ENCODE measurements at places on chromosomes 16 and 17.

GRCh38 chr17:47207143-47208067 lies 1.7 kb upstream of the MYL4 start:
- no peak for DNase-seq

- no peak for DNase-seq
These were observed 5.4 kb downstream of the PHKG2 start for GRCh38 chr16:30753596-30753995.

DNA sequence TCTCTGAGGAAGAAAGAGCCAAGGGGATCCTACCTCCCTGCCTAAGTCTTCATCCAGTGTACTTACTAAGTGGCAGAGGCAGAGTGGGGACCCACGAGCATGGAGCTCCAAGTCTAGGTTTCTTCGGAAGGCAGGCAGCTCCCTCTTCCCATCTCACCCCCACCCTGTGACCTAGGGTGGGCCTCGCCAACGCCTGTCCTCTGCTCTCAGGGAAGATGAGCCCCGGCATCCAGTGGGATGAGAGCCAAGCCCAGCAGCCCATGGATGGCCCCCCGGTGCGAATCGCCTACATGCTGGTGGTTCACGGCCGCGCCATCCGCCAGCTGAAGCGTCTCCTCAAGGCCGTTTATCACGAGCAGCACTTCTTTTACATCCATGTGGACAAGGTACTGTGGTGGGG lies 8.3 kb downstream of the XYLT2 start:
- DNase-seq: no peak

DNA sequence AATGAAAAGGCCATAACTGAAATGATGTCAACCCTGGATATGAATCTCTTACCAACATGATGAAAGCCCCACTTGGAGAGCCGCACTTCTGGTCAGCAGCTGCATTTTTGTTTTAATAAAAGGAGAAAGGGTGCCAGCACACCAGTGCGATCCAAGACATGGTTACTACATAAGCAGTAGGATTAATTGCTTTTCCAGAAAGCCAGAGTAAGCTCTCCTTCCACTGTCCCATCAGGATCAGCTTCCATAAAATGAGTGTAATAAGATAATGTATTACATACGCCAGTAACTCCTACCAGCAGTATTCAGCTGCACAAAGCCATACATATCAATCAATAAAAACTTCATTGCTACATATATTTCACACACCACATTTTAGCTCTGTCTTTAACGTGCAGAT lies 26.3 kb upstream of the NACA2 start:
- no peak for DNase-seq

GRCh38 chr17:16464303-16465051 lies 27.5 kb downstream of the LRRC75A start:
- no peak for DNase-seq

- DNase-seq: no peak
These were observed 6.1 kb downstream of the ABCC3 start for GRCh38 chr17:50640686-50641351.

DNA sequence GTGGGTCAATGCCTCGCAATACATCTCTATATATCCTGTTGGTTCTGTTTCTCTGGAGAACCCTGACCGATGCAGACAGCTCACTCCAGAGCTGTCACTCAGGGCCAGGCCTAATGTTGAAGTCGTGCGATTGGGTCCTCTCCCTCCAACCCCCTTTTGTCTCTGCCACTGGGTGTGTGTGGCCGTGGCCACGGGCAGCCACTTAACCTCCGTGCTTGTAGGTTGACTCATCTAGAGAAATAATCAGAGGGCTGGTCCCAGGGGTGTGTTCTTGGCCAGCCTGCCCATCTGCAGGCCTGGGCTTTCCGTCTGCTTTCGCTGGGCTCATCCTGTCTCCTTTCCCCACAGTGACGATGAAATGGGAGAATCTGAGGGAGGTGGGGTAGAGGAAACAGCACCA lies 7.4 kb downstream of the ADAD2 start:
- DNase-seq: no peak

DNA sequence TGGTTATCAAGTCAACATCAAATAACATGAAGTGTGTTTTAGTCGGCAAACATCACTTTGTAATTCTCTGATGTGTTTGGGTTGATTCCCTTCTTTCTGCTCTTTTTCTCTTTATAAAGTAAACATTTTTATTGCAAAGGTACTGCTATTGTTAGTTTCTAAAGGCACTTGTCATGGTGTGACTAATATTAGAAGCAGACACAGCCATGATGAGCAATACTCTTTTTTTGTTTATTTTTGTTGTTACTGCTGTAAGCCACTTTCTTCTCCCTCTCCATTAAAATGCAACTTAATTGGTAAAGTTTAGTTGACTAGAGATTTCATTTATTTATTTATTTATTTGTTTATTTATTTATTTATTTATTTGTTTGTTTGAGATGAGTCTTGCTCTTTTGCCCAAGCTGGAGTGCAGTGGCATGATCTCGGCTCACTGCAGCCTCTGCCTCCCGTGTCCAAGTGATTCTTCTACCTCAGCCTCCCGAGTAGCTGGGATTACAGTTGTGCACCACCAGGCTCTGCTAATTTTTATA lies 424.7 kb downstream of the WWOX start:
- DNase-seq: no peak

DNA sequence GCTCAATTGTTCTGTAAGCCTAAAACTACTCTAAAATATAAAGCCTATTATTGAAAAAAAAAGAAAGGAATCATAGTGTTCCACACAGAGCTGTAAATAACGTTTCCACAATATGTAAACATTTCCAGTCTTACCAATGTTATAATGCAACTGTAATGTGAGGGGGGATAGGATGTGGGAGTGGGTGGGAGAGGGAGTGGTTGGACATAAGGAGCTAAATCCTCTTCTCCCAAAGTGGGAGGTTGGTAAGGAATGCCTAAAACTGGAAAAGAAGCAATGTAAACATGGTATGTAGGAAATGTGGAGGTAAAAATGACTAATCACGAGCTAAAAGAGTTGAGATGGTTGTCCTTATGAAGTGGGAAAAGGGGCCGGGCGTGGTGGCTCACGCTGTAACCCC lies 17.6 kb upstream of the SBK1 start:
- DNase-seq: no peak

GRCh38 chr16:10970065-10970464 lies 25.7 kb downstream of the CLEC16A start:
- DNase-seq: no peak

DNA sequence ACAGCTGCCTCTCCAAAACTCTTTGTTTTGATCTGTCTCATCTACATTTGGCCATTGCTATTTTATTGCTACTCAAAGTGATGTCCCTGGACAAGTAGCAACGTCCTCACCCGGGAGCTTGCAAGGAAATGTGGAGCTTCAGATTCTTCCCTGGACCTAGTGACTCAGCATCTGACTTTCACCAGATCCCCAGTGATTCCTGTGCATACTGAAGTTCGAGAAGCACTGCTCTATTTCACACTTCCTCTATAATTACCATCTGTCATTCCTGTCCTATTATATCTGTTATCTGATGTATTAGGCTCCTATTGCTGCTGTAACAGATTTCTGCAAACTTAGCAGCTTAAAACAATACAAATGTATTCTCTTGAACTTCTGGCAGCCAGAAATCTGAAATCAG lies 28.5 kb upstream of the VAT1L start:
- no peak for DNase-seq

DNA sequence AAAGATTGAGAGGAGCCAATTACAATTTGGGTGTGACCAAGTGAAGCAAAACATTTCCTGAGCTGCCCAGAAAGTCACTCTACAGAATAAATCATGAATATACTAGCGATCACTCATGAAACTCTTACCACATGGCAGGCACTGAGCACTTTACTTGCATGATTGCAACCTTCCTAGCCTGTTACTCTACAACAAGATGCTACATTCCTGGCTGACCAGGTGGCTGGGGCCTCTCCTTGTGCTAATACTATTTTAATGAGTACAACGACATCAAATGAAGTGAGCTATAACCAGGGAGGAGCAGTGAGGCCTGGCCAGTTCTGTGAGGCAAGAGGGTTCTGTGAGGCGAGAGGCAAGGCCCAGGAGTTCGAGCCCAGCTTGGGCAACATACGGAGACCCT lies 75.2 kb downstream of the CPPED1 start:
- no peak for DNase-seq

GRCh38 chr17:3903881-3904290 lies 11.0 kb upstream of the CAMKK1 start:
- DNase-seq: no peak

GRCh38 chr16:72951916-72952315 lies 96.0 kb downstream of the ZFHX3 start:
- no peak for DNase-seq

DNA sequence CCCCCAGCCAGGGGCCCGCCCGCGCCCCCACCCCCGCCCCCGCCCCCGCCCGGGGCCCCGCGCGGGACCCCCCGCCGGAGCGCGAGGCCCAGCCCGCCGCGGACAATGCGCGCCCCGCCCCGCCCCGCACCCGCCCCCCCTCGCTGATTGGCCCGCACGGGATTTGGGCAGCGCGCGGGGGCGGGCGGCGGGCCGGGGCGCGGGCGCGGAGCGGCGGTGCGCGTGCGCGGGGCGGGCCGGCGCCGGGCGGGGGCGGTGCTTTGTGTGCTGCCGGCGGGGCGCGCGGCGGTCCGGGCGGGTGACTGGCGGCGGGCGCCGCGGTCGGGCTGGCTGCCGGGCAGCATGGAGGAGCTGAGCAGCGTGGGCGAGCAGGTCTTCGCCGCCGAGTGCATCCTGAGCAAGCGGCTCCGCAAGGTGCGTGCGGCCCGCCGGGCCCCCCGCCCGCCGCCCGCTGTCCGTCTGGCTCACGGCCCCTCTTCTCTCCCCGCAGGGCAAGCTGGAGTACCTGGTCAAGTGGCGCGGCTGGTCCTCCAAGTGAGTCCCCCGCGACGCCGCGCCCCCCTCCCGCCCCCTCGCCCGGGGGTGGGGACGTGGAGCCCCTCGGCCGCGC lies at the start of gene CBX2:
Gene CBX2 (plus strand): TSS at position 255 of the 610 bp plus-strand sequence. CDS start 88 bp downstream, at position 343.
- peak; percentile 99 for DNase-seq

- peak; percentile 97 for DNase-seq
These were observed 340 bp upstream of the ROGDI start for GRCh38 chr16:4802659-4803287.

- DNase-seq: no peak
These were observed 39.7 kb downstream of the USP10 start for GRCh38 chr16:84739349-84740124.

DNA sequence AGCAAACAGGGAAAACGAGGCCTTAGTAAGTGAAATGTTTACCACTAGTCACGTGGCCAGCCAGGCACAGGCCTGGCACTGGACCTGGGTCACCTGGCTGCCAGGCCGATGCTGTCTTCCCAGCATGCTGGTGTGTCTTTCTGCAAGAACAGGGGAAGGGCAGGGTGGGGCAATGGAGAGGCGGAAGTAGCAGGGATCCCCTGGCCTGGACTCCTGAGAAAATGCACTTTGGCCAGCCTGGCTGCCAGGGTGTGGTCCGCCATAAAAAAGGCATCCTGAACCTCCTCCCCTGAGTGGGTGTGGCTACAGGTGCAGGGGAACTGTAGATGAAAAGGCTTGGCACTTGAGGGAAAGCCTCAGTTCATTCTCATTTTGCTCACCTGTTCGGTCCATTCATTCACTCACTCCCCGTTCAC lies 1.0 kb upstream of the ANKRD40CL start:
- no peak for DNase-seq
